ENCODE measurements at places on chromosomes 4 and X. TPM values are rescaled to one million over a fixed set of nuclear protein-coding genes. Genes with fewer than 3 reads are reported as not detected.

The MMRN1 gene
- total RNA-seq = 109 TPM

GRCh38 chr4:27048429-27049238 lies 188.0 kb downstream of the STIM2 start:
- DNase-seq = no peak

DNA sequence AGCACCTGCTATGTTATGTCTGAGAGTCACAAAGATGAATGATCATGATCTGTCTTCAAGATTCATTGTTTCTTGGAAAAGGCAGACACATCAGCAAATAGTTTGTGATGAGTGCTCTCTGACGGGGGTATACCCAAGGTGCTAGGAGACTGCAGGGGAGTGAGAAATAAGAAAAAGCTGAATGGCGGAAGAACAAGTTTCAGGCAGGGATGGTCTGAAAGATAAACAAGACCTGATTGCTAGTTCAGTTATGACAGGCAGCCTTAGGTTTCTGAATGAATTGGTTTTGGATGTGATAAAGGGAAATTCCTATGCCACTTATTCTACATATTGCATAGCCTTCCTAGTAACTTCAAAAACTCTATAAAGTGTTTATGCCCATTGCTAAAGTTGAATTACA lies 327.0 kb upstream of the DKK2 start:
- DNase-seq = no peak

The P2RY4 gene
- total RNA-seq = 1.3 TPM

- no peak for DNase-seq
Observed at GRCh38 chrX:43835559-43835958, 46.7 kb downstream of the MAOB start.

All from ascending aorta (tissue), 2 donors.